ENCODE measurements at places on chromosomes 1 and 21.
A peak's percentile ranks its signal among the peaks of the same experiment; 100 is the strongest.

GRCh38 chr21:30839304-30839703 lies 9.7 kb upstream of the KRTAP7-1 start:
- DNase-seq, result peak; percentile 12

GRCh38 chr1:15966081-15966955 lies 9.6 kb downstream of the ZBTB17 start:
- DNase-seq, result peak; percentile 21

- DNase-seq, result no peak
These were observed 51.7 kb downstream of the SWT1 start for GRCh38 chr1:185208626-185209180.

DNA sequence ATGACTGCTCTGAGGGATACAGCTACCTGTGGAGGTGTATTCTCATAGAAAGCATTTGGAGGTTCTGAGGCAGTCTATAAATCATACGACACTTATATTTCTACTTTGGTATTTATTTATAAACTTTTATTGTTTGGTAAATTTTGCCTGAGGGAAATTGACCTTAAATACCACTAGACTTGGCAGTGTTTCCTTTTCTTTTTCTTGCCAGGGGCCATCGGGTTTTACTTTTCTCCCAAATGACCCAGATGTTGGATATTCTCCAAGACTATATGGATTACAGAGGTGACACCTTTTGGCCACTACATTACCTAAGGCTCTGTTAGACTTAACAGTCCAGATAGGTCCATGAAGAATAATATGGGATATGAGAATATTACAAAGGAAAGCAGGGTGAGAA lies 28.2 kb downstream of the CHD1L start:
- DNase-seq, result no peak

DNA sequence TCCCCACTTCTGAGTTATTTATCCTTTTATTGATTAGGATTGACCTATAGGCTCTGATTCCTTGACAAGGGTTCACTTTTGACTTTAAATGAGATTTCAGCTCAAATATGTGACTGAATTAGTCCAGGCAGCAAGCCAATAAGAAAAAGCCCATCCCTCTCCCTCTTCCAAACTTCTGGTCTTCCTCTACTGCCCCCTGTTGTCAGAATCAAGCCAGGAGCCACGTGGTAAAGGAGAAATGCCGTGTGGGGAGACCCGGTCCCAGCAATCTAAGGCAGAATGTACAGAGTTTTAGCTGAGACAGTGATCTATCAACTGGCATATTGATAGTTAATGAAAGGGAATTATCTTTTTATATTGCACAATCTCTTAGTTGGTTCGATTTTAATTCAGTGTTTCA lies 5.2 kb downstream of the ADAMTS5 start:
- DNase-seq, result no peak

DNA sequence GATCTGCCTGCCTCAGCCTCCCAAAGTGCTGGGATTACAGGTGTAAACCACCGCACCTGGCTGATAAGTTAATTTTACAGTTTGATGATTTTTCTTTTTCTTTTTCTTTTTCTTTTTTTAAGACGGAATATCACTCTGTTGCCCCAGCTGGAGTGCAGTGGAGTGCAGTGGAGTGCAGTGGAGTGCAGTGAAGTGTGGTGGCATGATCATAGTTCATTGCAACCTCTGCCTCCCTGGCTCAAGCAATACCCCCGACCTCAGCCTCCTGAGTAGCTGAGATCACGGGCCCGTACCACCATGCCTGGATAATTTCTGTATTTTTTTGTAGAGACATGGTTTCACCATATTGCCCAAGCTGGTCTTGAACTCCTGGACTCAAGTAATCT lies 84.4 kb upstream of the CXADR start:
- DNase-seq, result no peak

- peak; percentile 22 for DNase-seq
These were observed 392 bp upstream of the DMRTA2 start for GRCh38 chr1:50423670-50424000.

GRCh38 chr1:33225586-33225985 lies 30.7 kb upstream of the ZNF362 start:
- no peak for DNase-seq
